ENCODE measurements at places on chromosomes 5 and 9. TPM values are rescaled to one million over a fixed set of nuclear protein-coding genes. Genes with fewer than 3 reads are reported as not detected.

GRCh38 chr5:178250263-178250662 is 17.7 kb upstream of the PHYKPL start:
- DNase-seq: no peak
- H3K4me1 ChIP-seq: peaks cover 64% of the 10 kb centered on the region
- no peaks in the 10 kb centered on the region for H3K36me3 ChIP-seq
- H3K27ac ChIP-seq: peak overlapping the region; percentile 85

- no peaks in the 10 kb centered on the region for H3K27me3 ChIP-seq
- no peak for DNase-seq
These were observed 165.8 kb upstream of the WWC1 start for GRCh38 chr5:168125445-168126199.

The SLC9A3 gene
- 1.9 TPM for total RNA-seq

- H3K4me1 ChIP-seq: no peaks in the 10 kb centered on the region
- H3K36me3 ChIP-seq: no peaks in the 10 kb centered on the region
- no peak overlapping the region for H3K27ac ChIP-seq
- H3K4me3 ChIP-seq: no peak overlapping the region
- no peak for DNase-seq
These were observed 2252.4 kb downstream of the MAT2B start for GRCh38 chr5:165757791-165758190.

The FAM221B gene
- not detected for total RNA-seq

DNA sequence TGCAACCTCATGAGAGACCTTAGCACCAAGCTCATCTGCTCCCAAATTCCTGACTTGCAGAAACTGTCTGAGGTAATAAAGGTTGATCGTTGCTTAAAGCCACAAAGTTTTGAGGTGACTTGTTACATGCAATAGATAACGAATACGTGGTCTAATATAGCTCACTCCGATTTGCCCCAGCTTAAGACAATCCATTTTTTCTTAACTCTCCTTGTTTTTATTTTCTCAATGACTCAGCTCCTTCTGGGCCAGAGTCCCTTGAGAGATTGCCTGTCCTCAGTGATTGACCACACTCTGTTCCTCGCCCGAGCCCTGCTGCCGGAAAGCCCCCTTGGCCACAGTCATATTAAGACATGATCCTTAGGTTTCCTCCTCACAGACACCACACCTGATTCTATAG is 63.7 kb upstream of the FANCC start:
- no peak overlapping the region for H3K27ac ChIP-seq
- no peak for DNase-seq
- H3K36me3 ChIP-seq: no peaks in the 10 kb centered on the region
- H3K27me3 ChIP-seq: peaks cover 42% of the 10 kb centered on the region
- H3K4me3 ChIP-seq: no peak overlapping the region

GRCh38 chr9:83431101-83432060 is 106.8 kb downstream of the FRMD3 start:
- no peaks in the 10 kb centered on the region for H3K27me3 ChIP-seq
- H3K4me3 ChIP-seq: no peak overlapping the region
- no peak overlapping the region for H3K27ac ChIP-seq
- no peak for DNase-seq

DNA sequence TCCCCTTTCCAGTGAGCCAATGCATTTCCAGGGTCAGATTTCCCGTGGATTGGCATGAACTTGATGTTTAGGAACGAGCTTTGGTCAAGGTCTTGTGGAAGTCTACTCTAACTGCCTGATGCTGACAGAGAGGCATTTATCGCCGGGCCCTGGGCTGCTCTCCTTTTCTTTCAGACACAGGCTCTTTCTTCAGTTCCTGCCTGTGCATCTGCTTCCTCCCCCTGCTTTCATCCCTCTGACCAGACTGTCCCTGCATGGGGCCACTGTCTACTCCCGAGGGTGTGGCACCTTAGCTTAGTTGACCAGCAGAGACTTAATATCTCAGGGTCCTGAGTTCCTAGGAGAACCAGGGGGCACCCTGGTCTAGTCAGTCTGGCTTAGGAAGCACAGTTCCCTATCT is 41.2 kb downstream of the RALGPS1 start:
- no peak for DNase-seq
- peaks cover 25% of the 10 kb centered on the region for H3K27me3 ChIP-seq
- no peak overlapping the region for H3K4me3 ChIP-seq

The SLC36A3 gene
- total RNA-seq: not detected

DNA sequence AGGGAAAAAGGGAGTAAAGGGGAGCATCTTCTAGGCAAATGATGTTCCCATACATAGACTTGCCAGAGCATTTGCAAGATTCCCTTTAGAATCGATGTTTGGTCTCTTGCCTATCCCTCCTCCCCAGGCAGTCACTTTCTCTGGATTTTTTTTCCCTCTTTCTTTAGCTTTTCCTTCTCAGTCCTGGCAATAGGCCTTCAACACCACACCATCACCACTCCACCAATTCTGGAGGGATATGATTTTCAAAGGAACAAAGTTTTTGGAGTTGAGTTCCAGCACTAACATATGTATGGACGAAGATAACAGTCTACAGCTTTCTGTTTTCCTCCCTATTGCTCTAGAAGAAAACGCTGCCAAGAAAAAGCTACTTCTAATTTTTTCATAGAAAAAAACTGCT is 377.4 kb downstream of the PDE4D start:
- no peaks in the 10 kb centered on the region for H3K4me1 ChIP-seq
- H3K27ac ChIP-seq: no peak overlapping the region
- H3K4me3 ChIP-seq: no peak overlapping the region
- no peak for DNase-seq
- no peaks in the 10 kb centered on the region for H3K36me3 ChIP-seq
- H3K27me3 ChIP-seq: peaks cover 4% of the 10 kb centered on the region

DNA sequence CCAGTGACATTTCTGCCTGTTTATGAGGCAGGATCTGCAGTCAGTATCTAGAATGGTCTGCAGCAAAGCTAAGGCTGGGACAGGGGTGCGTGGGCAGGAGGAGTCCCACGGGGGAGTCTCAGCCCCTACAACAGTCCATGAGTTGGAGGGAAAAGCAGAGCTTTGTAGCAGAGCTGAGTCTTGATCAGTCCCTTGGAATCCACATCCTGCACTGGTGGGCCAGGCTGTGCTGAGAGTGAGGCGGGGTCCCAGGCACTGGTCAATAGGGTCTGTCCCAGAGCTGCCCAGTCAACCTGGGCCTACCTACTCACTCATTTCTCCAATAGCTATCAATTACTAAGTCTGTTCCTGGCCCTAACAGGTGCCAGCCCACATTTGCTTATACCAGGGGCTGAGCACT is 5.9 kb downstream of the ACSL6 start:
- peaks cover 22% of the 10 kb centered on the region for H3K27me3 ChIP-seq
- H3K36me3 ChIP-seq: no peaks in the 10 kb centered on the region
- DNase-seq: no peak
- peaks cover 53% of the 10 kb centered on the region for H3K4me1 ChIP-seq
- H3K4me3 ChIP-seq: no peak overlapping the region

The LCN12 gene
- total RNA-seq: 1.7 TPM

DNA sequence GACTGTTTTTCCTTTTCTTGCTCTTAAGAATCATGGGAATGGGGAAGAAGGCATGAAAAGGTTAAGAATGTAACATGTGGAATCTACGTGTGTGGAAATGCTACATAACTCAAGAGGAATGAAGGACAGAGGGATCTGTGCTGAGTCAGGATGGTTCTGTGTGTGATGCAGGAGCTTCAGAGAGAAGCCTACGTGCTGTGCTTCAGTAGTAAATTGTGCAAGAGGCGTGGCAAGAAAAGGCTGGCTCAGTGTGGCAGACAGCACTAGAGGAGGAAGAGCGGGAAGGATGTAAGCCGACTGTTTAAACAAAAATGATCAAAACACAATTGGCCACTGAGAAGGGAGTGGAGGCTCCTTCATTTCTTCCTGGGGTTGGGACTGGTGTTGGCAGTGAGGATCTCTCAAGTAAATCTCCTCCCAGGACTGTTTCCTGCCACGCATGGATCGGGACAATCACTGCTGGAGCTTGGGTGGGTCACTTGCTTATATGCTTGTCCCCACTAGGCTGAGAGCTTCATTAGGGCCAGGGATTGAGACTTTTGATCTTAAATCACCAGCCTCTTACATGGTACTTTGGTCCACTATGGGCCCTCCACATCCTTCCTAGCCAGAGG is 59.4 kb upstream of the BASP1 start:
- no peak overlapping the region for H3K4me3 ChIP-seq
- DNase-seq: no peak
- no peak overlapping the region for H3K27ac ChIP-seq
- H3K36me3 ChIP-seq: no peaks in the 10 kb centered on the region
- no peaks in the 10 kb centered on the region for H3K4me1 ChIP-seq

DNA sequence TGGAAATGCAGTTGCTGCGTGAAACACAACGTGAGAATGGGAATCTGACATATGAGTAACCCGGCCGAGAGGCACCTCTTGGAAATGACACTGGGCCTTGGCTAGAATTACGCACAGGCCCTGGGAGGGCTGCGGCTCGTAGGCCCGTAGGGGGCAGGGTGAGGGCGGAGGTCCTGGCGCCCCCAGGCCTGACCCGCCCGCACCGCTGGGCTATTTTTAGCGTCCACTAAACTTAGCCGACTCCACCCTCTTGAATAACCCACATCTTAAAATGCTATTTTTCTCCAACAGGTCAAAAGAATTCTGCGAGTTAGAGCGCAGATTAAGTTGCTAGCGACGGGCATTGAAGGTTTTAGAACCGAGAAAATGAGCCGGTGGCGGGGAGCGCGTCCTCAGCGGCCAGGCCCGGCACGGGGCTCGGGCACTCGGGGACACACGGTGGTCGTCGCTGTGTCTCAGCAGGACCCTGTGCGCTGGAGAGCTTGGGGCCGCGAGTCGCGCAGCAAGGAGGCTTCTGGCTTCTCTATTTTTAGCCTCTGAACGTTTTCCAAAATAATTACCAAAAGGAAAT is 168.5 kb downstream of the AUH start:
- DNase-seq: peak; percentile 72
- peak overlapping the region; percentile 70 for H3K4me3 ChIP-seq
- H3K27ac ChIP-seq: peak overlapping the region; percentile 95
- peaks cover 80% of the 10 kb centered on the region for H3K4me1 ChIP-seq

GRCh38 chr5:55440188-55440646 is 94.5 kb downstream of the PLPP1 start:
- H3K27me3 ChIP-seq: no peaks in the 10 kb centered on the region
- H3K4me1 ChIP-seq: peaks cover 9% of the 10 kb centered on the region
- peaks cover 50% of the 10 kb centered on the region for H3K36me3 ChIP-seq

DNA sequence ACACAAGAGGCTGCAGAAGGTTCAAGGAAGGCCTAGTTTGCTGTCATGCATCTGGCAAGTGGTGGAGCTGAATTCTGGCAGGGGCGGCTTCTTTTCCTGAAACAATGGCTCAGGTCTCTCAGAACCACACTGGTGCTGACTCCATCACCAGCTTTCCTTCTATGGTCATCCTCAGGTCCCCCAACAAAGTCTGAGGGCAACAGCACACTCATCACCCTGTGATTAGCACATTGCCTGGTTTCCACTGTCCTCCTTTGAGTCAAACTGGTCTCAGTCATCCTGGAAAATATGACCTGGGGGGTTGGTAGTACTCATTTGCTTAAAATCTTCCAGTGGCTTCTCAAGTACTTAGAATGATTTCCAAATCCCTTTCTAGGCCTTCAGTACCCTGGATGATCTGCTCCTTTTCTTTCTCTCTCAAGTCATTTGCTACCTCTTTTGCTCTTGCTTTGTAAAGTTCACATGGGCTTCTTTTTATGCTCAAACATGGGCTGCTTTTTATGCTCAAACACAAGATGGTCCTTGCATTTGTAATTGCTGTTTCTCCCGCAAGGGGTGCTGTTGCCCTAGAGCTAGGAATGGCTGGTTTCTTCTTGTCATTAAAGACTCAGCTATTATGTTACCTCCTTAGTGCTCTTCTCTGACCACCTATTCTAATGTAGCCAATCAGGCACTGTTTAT is 144.9 kb downstream of the ALDH1A1 start:
- DNase-seq: no peak
- H3K27me3 ChIP-seq: no peaks in the 10 kb centered on the region
- no peak overlapping the region for H3K27ac ChIP-seq
- no peak overlapping the region for H3K4me3 ChIP-seq
- no peaks in the 10 kb centered on the region for H3K4me1 ChIP-seq

The ITK gene
- total RNA-seq: 254 TPM

- H3K4me3 ChIP-seq: no peak overlapping the region
- DNase-seq: no peak
- H3K27me3 ChIP-seq: peaks cover 21% of the 10 kb centered on the region
- H3K27ac ChIP-seq: no peak overlapping the region
These were observed 11.7 kb downstream of the OR13J1 start for GRCh38 chr9:35858458-35858857.

The HSPB3 gene
- not detected for total RNA-seq

The AHRR gene
- total RNA-seq: 56.1 TPM

The EPB41L4B gene
- not detected for total RNA-seq

DNA sequence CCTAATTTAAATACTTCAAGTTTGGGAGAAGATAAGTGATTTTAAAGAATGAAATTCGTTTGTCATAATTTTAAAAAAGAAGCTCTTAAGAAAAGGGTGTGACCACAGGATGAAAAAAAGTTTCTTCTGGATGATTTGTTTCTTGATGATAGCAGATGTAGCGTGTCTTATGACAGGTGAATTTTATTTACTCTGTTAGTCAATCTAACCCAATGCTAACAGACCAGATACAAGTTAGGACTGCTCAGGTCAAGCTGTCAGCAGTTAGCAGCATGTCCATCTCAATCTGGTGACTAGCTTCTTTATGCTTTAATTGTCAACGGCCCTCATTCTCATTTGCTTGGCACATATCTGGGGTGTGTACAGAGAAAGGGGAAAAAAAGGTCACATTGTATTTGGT is 456.0 kb downstream of the BNC2 start:
- no peaks in the 10 kb centered on the region for H3K36me3 ChIP-seq
- H3K27ac ChIP-seq: no peak overlapping the region
- H3K4me1 ChIP-seq: no peaks in the 10 kb centered on the region
- H3K27me3 ChIP-seq: no peaks in the 10 kb centered on the region

The CDH12 gene
- total RNA-seq: not detected

The KCTD16 gene
- 0.08 TPM for total RNA-seq

- no peak for DNase-seq
- peaks cover 36% of the 10 kb centered on the region for H3K4me1 ChIP-seq
- H3K4me3 ChIP-seq: no peak overlapping the region
- H3K27me3 ChIP-seq: no peaks in the 10 kb centered on the region
- H3K27ac ChIP-seq: no peak overlapping the region
- no peaks in the 10 kb centered on the region for H3K36me3 ChIP-seq
These were observed 53.9 kb upstream of the IL17B start for GRCh38 chr5:149432911-149433401.

The SPINK4 gene
- total RNA-seq: not detected

DNA sequence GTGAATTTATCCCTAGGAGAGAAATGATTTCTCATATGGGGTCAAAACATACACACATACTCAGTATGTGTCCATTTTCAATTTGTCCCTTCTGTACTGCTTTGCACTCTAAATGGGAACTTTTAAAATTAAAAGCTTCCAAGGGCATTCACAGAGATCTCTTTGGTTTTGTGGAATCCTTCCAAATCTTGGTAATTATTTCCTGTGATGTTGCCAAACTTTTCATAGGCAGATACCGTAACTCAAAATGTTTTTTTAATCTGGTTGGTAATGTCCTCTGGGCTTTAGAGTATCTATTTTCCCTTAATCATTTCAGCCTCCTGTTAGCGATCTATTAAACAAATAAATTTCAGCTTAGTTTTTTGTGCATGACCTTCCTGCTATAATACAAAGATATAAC is 282.4 kb downstream of the ARHGEF28 start:
- H3K4me3 ChIP-seq: no peak overlapping the region
- no peaks in the 10 kb centered on the region for H3K4me1 ChIP-seq
- no peak for DNase-seq
- no peaks in the 10 kb centered on the region for H3K36me3 ChIP-seq
- no peak overlapping the region for H3K27ac ChIP-seq

GRCh38 chr5:51651889-51652288 is 268.6 kb downstream of the ISL1 start:
- H3K4me1 ChIP-seq: no peaks in the 10 kb centered on the region
- no peak overlapping the region for H3K4me3 ChIP-seq
- no peak for DNase-seq
